ENCODE measurements at places on chromosomes 11 and 22.
A peak's percentile ranks its signal among the peaks of the same experiment; 100 is the strongest.

GRCh38 chr11:121767433-121767832 is 314.7 kb upstream of the SORL1-AS1 start:
- DNase-seq: no peak

- no peak for DNase-seq
These were observed 1.3 kb downstream of the RNF169 start for GRCh38 chr11:74749965-74750296.

GRCh38 chr11:107708792-107709191 is 3.1 kb downstream of the SLN start:
- DNase-seq: no peak

- no peak for DNase-seq
These were observed 8.0 kb upstream of the TLCD5 start for GRCh38 chr11:120316880-120317688.

DNA sequence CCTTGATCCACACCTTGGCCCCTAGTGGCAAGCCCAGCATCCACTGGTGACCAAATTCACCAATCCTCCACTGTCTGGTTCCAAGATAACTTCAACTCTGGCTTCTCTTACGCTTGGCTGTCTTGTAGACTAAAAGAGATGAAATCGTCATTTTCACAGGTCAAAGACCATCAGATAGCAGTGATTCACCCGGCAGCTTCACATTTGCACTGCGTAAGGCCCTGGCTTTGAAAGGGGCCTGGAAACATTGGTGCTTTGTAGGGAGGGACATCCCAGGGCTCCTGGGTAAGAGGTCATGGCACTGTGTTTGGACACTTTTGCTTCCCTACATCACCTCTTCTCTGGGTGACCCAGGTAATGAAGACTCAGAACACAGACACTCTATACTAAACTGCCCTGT is 30.1 kb upstream of the FADD start:
- DNase-seq: no peak

GRCh38 chr11:64916040-64916774 is 802 bp downstream of the ATG2A start:
- DNase-seq: peak; percentile 57

DNA sequence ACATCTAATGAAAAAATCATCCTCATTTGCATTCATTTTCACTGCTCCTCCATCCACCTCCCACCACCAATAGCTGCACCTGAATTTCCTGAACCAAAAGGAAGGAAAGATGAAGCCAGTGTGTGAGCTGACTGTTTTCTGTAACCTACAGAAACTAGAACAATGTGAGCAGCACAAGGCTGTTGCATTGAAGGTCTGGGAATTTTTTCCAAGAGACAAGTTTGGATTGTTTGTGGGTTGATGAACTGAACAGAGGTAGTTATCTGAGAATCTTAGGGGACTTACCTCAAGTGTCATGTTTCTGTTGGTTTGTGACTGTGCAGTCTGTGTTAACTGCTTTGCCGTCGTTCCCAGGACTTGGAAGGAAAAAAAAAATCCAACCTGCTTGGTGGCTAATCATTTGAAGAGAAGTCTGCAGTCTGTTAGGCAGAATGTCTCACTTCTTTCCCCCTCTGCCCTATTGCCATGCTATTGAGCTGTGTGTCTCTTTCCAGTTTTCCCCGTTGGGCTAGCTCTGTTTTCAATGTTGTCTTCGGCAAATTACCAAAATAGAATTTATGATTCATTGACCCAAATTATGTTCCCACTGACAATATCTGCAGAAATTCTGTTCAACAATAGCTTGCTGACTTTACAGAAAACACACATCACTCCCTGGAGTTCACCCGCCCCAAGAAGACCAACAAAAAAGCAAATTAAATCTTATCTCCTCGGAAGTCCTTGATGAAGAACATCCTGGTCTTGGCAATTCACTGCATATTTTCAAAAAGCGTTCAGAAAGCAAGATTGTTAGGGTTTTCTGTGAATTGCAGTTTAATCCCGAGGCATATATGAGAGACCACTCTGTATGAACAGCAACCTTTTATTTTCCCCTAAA is 76.0 kb downstream of the SC5D start:
- DNase-seq: no peak

DNA sequence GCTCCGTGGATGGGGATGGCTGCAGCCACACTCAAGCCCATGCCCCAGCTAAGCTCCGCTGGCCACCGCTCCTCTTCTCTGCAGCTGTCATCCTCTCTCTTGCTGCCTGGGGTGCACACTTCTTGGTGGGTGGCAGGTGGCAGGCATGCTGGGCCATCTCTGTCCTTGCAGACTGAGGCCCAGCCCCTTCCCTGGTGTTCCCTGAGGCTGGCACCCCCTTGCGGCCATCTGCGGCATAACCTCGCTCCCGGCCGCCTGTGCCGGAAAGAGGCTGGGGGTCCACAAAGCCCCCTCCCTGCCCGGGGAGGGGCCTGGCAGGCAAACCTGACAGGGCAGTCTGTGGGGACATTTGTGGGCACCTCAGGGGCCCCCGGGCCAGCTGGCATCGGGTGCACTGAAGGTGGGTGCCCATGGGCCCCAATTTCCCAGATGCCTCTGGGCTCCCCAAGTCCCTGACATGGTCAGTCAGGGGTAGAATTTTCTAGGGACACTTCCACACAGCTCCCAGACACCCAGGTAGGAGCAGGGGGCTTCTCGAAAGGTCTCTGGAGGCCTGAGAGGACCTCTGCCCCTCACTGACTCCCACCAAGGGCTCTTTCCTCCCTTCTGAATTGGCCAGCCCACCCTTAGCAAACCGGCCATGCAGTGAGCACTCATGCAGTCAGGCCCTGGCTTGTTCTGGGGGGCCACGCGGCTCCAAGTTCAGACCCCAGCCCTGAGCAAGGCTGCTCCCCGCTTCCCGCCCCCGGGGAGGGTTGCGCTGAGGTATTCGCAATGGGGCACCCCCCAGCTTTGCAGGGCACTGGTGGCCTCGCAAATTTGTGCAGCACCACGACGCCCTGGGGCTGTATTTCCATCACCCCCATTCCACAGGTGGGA is 23.5 kb upstream of the TH start:
- peak; percentile 32 for DNase-seq

GRCh38 chr11:95337175-95337957 is 106.4 kb upstream of the SESN3 start:
- peak; percentile 14 for DNase-seq

DNA sequence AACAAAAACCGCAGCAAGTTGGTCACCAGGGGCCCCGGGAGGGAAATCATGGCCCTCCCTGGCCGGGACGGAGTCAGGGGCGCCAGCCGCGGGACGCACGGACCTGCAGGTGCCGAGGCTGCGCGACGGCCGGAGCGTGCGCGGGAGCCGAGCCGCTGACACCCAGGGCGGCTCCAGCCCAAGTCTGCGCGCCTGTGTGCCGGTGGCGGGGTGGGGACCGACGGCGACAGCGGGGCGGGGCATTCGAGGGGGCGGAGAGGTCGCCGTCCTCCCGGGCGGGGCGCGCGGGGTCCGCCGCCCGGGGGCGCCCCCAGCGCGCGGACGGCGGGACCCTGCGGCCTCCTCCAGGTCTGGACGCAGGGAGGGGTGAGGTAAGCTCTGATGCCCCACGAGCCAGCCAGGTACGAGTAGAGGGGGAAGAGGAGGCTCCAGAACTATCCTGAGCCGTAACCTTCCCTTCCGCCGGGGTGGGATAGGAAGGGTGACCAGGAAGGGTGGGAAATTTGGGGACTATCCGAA is at the start of gene ESAM:
Gene ESAM, minus strand, starts transcription at position 186 of the 519 bp plus-strand sequence. Its CDS starts 136 bp downstream, at position 50.
- peak; percentile 80 for DNase-seq

GRCh38 chr11:6333095-6333494 is 12.8 kb upstream of the CAVIN3 start:
- DNase-seq: no peak
